ENCODE measurements at places on chromosomes 3 and 15.
A peak's percentile ranks its signal among the peaks of the same experiment; 100 is the strongest.

- DNase-seq: no peak
Measured at GRCh38 chr3:30508339-30508738, 98.1 kb upstream of the TGFBR2 start.

GRCh38 chr15:58467121-58467721, 35.4 kb downstream of the LIPC start:
- no peak for DNase-seq

DNA sequence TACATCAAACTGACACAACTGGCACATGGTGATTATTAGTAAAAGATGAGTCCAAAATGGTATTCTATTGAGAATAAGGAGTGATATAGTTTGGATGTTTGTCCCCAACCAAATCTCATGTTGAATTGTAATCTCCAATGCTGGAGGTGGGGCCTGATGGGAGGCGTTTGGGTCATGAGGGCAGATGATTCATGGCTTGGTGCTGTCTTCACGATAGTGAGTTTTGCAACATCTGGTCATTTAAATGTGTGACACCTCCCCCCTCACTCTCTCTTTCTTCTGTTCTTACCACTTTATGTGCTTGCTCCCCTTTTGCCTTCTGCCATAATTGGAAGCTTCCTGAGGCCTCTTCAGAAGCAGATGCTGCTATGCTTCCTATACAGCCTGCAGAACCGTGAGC, 90.6 kb downstream of the RSL24D1 start:
- no peak for DNase-seq

DNA sequence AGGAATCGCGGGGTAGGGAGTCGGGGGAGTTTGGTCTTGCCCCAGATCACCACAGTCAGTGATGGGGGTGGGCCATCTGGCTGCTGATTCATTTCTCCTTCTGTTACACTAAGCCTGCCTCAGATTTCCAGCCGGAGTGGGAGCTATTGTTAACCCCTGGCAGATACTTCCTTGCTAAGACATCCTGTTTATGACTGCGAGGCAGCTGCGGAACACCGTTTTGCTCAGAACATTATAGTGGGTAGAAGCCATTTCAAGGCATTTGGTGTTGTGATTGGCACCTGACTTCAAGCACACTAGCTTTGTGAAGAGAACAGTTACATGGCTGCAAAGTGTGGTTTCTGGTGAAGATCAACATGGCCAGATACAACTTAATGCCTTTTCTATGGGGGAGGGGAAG, 73.8 kb downstream of the FLNB start:
- DNase-seq: no peak

- no peak for DNase-seq
Measured at GRCh38 chr3:72383230-72383629, 465.0 kb downstream of the SHQ1 start.

GRCh38 chr15:95503640-95504225, 826.8 kb upstream of the NR2F2 start:
- no peak for DNase-seq

GRCh38 chr3:30189900-30190299, 416.5 kb upstream of the TGFBR2 start:
- no peak for DNase-seq

GRCh38 chr15:91316126-91316525, 216.1 kb downstream of the SV2B start:
- no peak for DNase-seq

- no peak for DNase-seq
Measured at GRCh38 chr3:193775421-193776077, 182.5 kb downstream of the OPA1 start.

DNA sequence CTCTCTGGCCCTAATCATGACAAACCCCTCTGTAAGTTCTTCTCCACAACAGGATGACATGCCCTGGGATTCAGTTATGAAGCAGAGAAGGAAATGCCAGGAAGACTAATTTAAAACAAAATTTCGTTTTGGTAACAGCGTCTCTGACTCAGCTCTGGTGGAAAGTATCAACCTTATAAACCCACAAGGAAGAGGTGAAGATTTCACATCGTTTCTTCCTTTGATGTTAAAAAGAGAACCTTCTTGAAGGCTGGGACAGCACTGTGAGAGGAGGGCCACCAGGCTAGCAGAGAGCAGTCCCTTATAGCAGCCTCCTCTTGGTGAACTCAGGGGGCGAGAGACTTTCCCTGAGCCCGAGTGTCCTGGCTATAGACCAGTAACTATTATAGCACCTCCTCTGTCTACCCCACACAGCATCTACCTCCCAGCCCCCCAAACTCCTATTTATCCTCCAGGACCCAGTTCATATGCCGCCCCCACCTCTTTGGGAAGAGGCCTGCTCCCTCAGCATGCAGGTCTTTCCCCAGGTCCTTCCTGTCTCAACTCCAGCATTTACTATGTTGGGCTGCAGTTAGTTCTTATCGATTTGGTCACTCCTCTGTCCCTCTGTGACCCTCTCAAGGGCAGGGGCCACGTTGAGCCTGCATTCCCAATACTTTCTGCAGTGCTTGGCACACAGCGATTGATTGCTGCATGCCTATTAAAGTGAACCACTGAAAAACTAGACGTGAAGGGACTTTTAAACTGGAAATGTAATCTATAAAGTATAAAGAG, 321.5 kb upstream of the ICE2 start:
- no peak for DNase-seq

- DNase-seq: no peak
Measured at GRCh38 chr15:48577469-48577868, 68.0 kb downstream of the FBN1 start.

DNA sequence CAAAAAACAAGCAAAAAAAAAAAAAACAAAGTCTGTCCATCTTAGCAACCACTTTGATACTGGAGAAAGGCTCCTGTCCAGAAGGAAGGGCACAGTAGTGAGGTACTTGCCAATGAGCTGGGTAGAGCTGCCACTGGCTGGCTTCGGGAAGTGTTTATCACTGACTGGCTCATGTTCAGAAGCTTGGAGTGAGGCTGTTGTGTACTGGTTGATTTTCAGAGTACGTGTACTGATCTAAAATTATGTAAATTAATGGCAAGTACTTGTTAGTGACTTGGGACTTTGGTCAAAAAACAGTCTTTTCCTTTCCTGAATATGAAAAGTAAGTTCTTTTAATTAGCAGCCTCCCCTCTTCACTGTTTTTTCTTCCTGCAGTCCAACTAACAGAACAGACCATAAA, 979 bp upstream of the ZNF621 start:
- no peak for DNase-seq

DNA sequence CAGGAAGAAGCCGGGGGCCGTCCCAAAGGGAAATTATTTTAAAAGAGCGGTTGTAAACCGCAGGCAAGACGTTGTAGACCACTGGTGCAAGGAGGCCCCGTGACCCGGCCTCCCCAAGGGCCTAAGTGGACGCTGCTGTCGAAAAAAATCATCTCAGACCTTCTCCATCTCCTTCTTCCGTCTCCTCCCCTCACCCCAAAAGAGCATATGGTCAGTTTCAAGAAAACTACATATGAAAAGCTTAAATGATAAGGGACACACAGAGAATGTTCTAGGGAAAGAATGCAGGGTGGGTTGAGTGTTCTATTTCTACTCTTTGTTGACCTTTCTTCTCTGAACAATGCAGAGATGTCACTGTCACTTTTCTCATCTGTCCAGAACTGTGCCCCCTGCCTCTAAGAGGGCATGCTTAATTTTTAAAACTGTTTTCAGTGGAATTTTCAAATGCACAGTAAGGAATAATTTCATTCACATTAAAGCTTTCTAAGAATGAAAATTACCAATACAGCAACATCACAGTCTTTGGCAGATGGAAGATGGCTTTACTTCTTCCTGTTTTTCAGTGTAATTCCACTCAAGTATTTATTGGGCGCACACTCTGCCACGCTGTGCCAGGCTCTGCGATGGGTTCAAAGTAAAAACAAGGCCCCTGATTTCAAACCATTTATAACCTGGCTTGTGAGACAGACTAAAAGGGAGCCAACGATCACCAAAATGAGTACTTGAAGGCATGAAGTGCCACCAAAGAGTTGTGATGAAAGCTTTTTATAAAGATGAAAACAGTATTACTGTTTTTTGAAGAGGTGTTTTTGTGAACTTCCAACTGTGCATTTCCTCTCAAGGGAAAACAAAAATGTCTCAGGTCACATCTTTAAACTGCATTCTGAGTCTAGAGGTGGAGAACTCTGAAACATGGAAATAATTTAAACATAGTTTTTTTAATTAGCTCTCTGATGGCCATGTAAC, 891 bp upstream of the TOP2B start:
- peak; percentile 29 for DNase-seq

DNA sequence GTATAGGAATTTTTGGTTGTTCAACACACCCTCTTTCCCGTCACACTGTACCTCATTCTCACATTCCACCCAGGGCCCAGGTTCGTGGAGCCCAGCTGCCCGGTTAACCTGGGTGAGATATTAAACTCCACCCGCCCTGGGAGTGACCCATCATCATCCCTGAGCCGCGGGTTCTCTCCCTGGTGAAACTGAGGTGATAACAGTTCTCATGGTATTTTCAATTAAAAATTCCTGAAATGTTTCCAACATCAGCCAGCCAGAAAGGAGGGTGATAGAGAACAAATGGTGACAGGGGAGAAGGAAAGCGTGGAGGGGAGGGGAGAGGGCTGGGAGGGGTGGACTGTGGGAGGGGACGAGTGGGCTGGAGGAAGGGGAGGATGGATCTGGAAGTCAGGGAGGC, 148.8 kb downstream of the ALDH1A2 start:
- no peak for DNase-seq

DNA sequence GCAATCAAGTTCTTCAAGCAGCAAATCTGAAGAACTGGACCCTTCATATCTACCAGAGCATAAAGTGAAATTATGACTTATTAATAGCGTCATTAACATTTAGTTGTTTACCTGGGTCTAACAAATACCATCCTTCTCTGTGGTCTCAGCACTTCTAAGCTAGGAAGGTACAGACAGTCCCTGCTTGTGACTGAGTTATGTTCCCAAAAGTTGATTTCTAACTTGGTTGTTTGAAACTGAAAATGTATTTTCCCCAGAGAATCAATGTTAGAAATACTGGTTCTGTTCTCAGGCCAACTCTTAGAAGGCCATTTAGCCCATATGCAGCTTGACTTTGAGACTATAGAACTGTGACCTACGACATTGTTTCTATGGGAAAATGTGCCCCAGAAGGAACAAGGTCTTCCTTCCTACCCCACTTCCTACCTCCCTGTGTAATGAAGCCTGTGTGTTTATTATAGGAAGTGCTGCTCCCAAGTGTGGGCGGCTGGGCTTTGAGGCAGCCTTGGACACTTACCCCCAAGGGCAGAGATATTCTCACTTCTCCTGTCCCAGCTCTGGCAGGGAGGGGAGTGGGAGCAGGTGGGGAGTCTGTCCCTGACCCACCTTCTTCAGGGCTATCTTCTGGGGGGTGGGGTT, 12.2 kb upstream of the MAPK6 start:
- DNase-seq: no peak

- DNase-seq: no peak
Measured at GRCh38 chr3:166243511-166243910, 406.3 kb upstream of the BCHE start.

GRCh38 chr15:55914446-55914845, 79.0 kb downstream of the NEDD4 start:
- DNase-seq: no peak

GRCh38 chr3:172411478-172411947, 36.7 kb downstream of the GHSR start:
- no peak for DNase-seq

DNA sequence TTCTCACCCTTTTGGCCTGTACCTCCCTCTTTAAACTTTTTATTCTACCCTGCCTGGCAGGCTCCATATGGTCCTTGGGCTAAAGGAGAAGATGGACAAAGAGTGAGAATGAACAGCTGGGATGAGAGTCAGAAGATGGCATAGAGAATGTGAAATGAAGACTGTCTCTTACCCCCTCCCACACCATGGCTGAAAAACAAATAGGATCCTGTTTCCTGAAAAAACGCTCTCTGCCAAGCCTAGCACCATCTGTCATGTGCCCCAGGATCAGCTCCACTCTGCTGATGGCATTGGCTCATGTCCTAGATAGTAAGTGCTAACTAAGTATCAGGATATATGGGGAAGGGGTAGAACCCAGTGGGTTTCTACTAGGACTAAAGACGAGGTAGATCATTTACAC, 238.6 kb downstream of the MEX3B start:
- no peak for DNase-seq

DNA sequence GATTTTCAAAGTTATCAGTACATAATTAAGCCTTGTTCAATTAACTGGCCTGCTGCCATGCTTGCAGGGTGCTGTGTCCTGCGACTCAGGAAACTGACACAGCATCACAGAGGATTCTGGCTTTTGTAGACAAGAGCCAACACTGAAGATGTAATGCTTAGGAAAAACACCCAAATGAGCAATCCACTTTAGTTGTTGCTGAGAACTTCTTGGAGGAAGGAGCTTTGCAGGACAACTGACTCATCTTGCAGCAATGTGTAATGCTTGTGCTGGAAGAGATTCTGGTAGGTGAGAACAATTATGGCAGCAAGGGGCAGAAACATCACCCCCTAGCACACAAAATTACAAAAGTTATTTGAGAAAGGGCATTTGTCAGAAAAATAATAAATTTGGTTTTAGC, 67.6 kb downstream of the NLGN1 start:
- DNase-seq: no peak

GRCh38 chr3:183584246-183584913, 28.9 kb upstream of the KLHL6 start:
- peak; percentile 38 for DNase-seq

All from hematopoietic multipotent progenitor cell (in vitro differentiated cells).